Pancreas (tissue), 10 donors: ENCODE measurements at places on chromosomes 2 and 18. TPM values are rescaled to one million over a fixed set of nuclear protein-coding genes. Genes with fewer than 3 reads are reported as not detected.

The DLX1 gene
- 0.15 TPM for polyA plus RNA-seq

The KIF1A gene
- polyA plus RNA-seq = 62.9 TPM

The DSC3 gene
- polyA plus RNA-seq = 0.05 TPM

The GPR45 gene
- 0.09 TPM for polyA plus RNA-seq

The MEIS1 gene
- polyA plus RNA-seq = 41.3 TPM

The BMPR2 gene
- 5.6 TPM for polyA plus RNA-seq

The SPEG gene
- polyA plus RNA-seq = 21.9 TPM

The PSMA8 gene
- polyA plus RNA-seq = not detected

The RPIA gene
- polyA plus RNA-seq = 15.4 TPM

The ATOH8 gene
- 13.9 TPM for polyA plus RNA-seq

The INO80C gene
- polyA plus RNA-seq = 17.1 TPM

The CCL20 gene
- 8.8 TPM for polyA plus RNA-seq

The TNFRSF11A gene
- polyA plus RNA-seq = 0.80 TPM

The GALNT1 gene
- 12.5 TPM for polyA plus RNA-seq

The IL1R2 gene
- 0.70 TPM for polyA plus RNA-seq

The RNF144A gene
- polyA plus RNA-seq = 12.0 TPM

The TMEFF2 gene
- polyA plus RNA-seq = not detected

The RASGRP3 gene
- 2.1 TPM for polyA plus RNA-seq

- peak; percentile 31 for DNase-seq
Measured at GRCh38 chr2:208466151-208466919, 59.7 kb downstream of the PTH2R start.

DNA sequence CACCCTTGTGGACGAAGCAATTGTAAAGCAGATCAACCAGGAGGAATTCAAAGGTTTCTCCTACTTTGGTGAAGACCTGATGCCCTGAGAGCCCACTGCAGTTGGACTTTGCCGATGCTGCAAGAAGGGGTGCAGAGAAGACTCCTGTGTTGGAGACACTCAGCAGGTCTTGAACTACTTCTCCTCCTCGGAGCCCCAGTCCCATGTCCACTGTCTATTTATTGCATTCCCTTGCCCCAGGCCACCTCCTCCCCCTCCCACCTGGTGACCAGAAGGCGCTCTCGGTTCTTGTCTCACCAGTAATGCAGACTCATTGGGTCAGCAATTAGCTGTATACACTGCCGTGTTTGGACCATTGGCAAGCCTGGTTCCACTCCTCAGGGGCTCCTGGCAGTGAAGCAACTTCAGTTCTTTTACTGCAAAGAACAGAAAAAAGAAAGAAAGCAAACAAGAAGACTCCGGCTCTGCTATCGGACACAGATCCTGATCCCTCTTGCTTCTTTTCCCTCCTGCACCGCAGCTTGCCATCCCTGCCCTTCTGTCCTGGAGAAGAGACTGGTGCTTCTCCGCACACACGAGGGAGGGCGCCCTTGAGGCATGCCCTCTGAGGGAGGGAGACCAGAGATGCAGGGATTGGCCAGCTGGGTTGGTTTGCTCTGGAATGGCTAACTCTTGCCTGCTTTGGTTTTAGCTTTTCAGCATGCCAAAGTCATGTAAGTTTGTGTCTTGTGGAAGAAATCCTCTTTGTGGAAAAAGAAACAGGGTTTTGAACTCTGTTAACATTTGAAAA, 112.2 kb upstream of the EPAS1 start:
- DNase-seq = no peak

DNA sequence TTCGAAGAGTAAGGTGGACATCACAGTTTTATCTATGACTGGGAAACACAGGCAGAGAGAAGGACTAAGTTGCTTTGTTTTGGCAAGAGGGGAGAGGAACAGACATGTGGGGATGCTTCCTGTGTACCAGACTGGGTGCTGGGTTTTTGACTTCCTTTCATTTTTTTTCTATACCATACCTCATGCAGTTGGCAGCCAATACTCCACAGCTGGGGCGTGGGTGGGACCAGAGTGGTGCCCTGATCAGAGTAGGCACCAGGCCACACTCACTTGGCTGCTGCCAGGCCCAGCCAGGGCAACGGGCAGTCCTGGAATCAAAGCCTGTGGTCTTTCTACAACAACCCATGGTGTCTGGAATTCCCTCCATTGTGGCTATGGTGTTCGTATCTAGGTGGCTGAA, 45.2 kb downstream of the SH3RF3 start:
- no peak for DNase-seq

GRCh38 chr2:11344342-11344955, at the start of gene ROCK2:
TSS of gene ROCK2 (minus strand) at chr2:11344636. CDS start at chr2:11344136, 500 bp downstream.
- DNase-seq = peak; percentile 88

- DNase-seq = peak; percentile 57
Measured at GRCh38 chr2:5932556-5933469, 240.6 kb downstream of the SOX11 start.

GRCh38 chr2:154945984-154946383, 247.5 kb downstream of the KCNJ3 start:
- DNase-seq = no peak

- no peak for DNase-seq
Measured at GRCh38 chr18:631560-631959, 25.9 kb upstream of the TYMS start.

DNA sequence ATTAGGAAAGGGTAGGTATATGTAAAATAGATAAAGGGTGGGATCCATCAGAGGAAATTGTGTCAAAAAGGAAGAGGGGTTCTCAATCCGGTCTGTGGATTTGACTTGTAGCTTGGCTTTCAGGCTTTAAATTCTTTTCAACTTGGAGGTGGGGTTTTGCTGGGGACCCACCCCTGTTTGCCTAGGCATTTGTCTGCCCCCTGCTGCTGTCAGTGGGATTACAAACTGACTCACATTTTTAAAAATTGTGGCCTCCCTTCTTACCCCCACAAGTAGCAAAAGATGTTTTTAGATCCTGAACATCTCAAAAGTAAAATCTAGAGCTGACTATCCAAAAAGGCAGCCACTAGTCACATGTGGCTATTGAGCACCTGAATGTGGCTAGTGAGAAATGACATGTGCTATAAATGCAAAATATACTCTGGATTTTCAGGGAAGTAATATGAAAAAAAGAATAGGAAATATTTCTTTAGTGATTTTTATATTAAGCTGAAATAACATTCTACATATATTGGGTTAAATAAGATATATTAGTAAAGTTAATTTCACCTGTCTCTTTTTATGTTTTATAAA, 178.9 kb downstream of the GFPT1 start:
- no peak for DNase-seq

DNA sequence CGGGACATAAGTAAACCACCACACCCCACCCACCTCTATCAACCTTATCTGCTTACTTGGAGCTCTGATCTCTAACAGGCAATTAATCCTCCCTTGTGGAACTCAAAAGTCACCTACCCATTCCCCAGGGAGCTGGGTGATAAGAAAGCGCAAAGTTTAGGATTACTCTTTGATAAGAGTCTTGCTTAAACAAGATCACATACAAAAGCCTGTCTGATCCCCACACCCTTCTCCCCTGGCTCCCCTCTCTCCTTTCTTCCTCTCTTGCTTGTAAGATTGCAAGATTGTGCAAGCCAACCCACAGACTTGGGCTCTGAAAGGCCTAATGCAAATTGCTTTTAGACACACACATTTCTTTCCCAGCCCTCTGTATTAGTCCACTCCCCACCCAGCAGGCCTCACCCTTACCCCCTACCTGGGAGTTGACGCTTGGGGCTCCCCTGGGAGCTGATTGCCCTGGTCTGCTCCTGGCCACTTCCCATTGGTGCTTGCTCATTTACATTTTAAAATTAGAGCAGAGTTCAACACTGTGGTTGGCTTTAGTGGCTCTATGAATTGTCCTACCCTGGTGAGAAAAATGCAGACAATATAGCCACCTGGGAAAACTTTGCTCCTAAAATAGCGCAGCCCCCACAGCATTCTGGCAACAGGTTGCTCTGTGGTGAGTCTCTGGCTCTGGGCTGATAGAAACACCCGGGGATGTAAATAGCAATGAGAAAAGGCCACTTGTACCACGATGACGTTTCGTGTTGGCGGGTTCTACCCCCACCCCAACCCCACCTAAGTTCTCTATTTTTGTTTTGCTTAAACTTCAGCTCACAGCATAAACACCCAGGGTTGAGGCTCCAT, 92.8 kb upstream of the MSH2 start:
- no peak for DNase-seq

- no peak for DNase-seq
Measured at GRCh38 chr2:74146929-74147726, 584 bp downstream of the BOLA3 start.

GRCh38 chr2:66456183-66457041, 21.5 kb downstream of the MEIS1 start:
- no peak for DNase-seq

DNA sequence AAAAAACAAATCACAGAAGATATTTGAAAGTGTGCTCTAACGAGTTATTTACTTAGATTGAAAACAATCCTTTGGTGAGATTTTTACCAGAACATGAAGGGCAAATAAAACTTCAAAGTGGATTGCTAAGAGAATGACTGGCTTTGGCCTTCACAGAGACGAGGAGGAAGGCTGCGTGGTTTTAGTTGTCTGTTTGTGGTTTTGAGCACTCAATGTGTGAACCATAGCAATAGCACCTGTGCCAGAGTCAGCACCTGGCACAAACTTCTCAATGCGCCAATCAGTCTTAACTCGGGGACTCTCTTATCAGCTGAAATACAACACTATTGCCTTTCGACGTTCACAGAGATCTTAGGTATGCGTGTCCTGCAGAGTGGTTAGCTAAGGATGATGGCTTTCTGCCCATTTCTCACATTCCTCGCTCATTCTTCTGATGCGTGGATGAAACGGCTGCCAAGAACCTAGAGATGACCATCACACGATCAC, 70.0 kb downstream of the MBP start:
- DNase-seq = peak; percentile 15

GRCh38 chr2:189096769-189097447, 82.7 kb downstream of the COL5A2 start:
- no peak for DNase-seq

DNA sequence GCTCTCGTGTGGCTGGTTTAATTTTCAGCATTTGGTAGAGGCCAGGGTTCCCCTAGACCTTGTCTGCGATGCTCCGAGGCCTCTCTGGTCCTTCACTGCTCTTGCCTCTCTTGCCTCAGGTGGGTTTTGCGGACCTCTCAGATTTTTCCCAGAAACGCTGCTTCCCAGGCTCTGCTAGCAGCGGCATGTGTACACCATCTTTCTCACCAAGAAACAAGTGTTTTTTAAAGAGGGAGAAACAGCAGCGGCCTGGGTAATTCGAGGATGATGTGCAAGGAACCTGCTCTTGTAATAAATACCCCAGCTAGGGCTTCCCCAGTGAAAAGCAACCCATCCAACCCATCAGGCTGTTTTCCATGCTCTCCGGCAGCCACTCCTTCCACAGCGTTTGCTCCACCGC, 33.5 kb upstream of the COL6A3 start:
- DNase-seq = no peak

DNA sequence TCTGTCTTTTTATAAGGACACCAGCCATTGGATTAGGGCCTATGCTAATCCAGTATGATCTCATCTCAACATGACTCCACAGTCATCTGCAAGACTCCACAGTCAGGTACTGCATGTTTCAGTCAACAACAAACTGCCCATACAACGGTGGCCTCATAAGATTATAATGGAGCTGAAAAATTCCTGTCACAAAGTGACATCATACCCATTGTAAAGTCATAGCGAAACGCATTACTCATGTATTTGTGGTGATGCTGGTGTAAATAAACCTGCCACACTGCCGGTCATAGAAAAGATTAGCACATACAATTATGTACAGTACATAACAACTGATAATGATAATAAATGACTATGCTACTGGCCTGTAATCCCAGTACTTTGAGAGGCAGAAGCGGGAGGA, 102.2 kb downstream of the TEX51 start:
- DNase-seq = no peak

DNA sequence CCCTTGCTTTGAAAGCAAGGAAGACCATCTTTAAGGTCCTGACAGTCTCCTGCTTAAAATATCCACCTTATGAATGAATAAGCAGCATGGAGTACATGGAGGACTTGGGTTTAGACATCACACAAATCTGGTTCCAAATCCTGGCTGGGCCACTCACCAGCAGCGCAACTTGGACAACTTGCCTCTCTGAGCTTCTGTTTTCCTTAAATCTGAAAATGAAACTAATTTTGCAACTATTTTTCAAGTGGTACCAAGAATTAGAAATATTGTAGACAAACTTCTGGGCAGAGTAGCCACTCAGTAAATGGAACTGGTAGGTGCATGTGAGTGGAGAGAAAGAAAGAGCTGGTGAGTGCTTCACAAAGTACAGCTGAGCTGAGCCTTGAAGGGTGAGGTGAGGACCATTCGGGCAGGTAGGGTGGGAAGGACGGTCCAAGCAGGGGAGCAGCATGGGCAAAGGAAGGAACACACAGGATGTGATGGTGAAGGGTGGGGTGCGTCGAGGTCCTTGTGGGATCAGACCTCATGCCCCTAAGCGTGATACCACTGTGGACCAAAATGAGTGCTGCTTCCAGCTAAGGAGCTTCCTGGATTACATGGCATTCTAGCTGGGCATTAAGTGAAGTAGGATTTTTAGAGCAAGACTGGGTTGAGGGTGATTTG, 14.4 kb upstream of the TET3 start:
- no peak for DNase-seq

DNA sequence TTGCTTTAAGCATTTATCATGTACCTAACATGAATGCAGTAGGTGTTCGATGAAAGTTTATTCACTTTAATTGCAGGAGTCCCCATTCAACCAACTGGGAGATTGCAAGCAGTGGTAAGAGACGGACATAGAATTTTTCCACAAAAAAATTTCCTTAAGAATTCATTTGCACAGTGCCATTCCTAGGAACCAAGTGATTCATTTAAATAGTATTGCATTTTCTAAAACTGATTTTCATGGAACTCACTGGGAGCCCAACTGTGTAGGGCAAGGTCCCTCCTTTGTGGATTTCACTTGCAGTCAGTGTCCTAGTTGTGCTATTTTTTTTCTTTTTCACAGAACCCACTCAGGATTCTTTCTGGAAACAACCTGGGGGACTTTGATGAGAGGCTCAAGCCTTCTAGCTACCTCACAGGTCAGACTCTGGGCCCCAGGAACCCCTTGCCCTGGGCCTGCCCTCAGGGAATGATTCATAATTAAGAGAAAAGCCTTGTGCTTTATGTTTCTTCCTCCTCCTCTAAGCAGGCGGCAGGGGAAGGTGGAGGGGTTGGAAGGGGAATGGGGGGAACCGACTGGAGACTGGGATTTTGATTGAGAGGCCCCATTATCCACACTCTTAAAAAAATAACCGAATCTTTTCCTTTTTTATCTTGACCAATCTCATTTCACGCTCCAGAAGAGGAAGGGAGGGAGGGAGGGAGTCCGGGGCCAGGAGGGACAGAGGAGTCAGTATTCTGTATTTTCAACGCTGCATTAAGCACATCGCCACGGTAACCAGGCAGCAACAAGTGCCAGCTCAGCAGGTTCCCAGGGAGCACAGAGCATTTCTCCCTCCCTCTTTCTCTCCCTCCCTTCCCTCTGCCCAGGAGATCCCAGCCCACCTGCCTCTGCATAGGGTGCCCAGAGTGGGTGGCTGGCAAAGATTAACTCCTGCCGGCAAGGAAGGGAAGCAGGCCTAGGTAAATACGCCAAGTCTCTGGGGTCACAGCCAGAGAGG, 51.8 kb downstream of the PSD4 start:
- DNase-seq = peak; percentile 53
